Cardiac muscle cell (in vitro differentiated cells and primary cell): ENCODE measurements at places on chromosomes 12 and 14. TPM values are rescaled to one million over a fixed set of nuclear protein-coding genes. Genes with fewer than 3 reads are reported as not detected.

Gene HIF1A
- 119 and 166 TPM in 2 replicates for polyA plus RNA-seq

Gene EMP1
- polyA plus RNA-seq, result 0.11 and 1.7 TPM in 2 replicates

Gene TSPAN8
- polyA plus RNA-seq, result 0.11 TPM in 1 of 2 replicates, not detected in the other

Gene RND1
- polyA plus RNA-seq, result 3.5 and 7.2 TPM in 2 replicates

Gene NPFF
- polyA plus RNA-seq, result not detected in 2 replicates

Gene OASL
- polyA plus RNA-seq, result not detected in 2 replicates

Gene LMO3
- polyA plus RNA-seq, result 12.2 and 37.6 TPM in 2 replicates

Gene VDR
- not detected in 2 replicates for polyA plus RNA-seq

Gene TAS2R9
- not detected in 2 replicates for polyA plus RNA-seq

Gene SPTB
- polyA plus RNA-seq, result 6.4 and 9.9 TPM in 2 replicates

Gene TGFB3
- 11.3 and 13.9 TPM in 2 replicates for polyA plus RNA-seq

Gene AVPR1A
- not detected in 2 replicates for polyA plus RNA-seq

Gene CFAP54
- 0.70 and 2.0 TPM in 2 replicates for polyA plus RNA-seq

Gene FOXN4
- polyA plus RNA-seq, result 0.15 and 0.84 TPM in 2 replicates

Gene MYF5
- not detected in 2 replicates for polyA plus RNA-seq

Gene TAS2R31
- 0.29 and 0.62 TPM in 2 replicates for polyA plus RNA-seq

Gene C1QL4
- polyA plus RNA-seq, result not detected in 2 replicates

Gene KCNC2
- polyA plus RNA-seq, result not detected in 2 replicates

Gene OLR1
- polyA plus RNA-seq, result 0.28 TPM in 1 of 2 replicates, not detected in the other

Gene RASSF3
- polyA plus RNA-seq, result 3.5 and 4.8 TPM in 2 replicates

Gene NDUFB1
- 458 and 613 TPM in 2 replicates for polyA plus RNA-seq

Gene BCL11B
- polyA plus RNA-seq, result 0.04 and 0.57 TPM in 2 replicates

Gene PRR4
- polyA plus RNA-seq, result 5.3 and 7.1 TPM in 2 replicates

Gene TAS2R42
- polyA plus RNA-seq, result not detected in 2 replicates

Gene OR6C65
- polyA plus RNA-seq, result not detected in 2 replicates

Gene MYO1H
- 0.36 TPM in 1 of 2 replicates, not detected in the other for polyA plus RNA-seq

Gene AICDA
- polyA plus RNA-seq, result not detected in 2 replicates

Gene RIMBP2
- polyA plus RNA-seq, result 2.6 and 8.3 TPM in 2 replicates

Gene ARMH4
- 48.6 and 78.1 TPM in 2 replicates for polyA plus RNA-seq

Gene PLBD1
- polyA plus RNA-seq, result 9.0 and 12.9 TPM in 2 replicates

Gene HOXC12
- not detected in 2 replicates for polyA plus RNA-seq

Gene CPSF2
- 27.6 and 35.2 TPM in 2 replicates for polyA plus RNA-seq

Gene SLC6A13
- polyA plus RNA-seq, result 0.34 and 3.8 TPM in 2 replicates
